ENCODE measurements at places on chromosomes 16 and 17. TPM values are rescaled to one million over a fixed set of nuclear protein-coding genes. Genes with fewer than 3 reads are reported as not detected.

Gene TBC1D26
- not detected for total RNA-seq

Gene MARCHF10
- total RNA-seq, result not detected

Gene UBN1
- total RNA-seq, result 18.7 TPM

Gene LRRC36
- total RNA-seq, result 0.58 TPM

Gene LPCAT2
- 19.2 TPM for total RNA-seq

Gene SMIM36
- not detected for total RNA-seq

Gene IGSF6
- 0.91 TPM for total RNA-seq

Gene ADAD2
- not detected for total RNA-seq

Gene TPSG1
- not detected for total RNA-seq

Gene WFDC1
- 3.4 TPM for total RNA-seq
